Amygdala (tissue), 56 donors: ENCODE measurements at places on chromosomes 4 and X.

GRCh38 chr4:83022724-83023450 is 12.1 kb upstream of the COPS4 start:
- DNase-seq = no peak

GRCh38 chrX:120514236-120514635 is 45.1 kb upstream of the LAMP2 start:
- DNase-seq = no peak

- DNase-seq = no peak
Measured at GRCh38 chr4:54687887-54688841, 30.4 kb downstream of the KIT start.

- DNase-seq = no peak
Measured at GRCh38 chrX:81662381-81662780, 460.5 kb downstream of the SH3BGRL start.

DNA sequence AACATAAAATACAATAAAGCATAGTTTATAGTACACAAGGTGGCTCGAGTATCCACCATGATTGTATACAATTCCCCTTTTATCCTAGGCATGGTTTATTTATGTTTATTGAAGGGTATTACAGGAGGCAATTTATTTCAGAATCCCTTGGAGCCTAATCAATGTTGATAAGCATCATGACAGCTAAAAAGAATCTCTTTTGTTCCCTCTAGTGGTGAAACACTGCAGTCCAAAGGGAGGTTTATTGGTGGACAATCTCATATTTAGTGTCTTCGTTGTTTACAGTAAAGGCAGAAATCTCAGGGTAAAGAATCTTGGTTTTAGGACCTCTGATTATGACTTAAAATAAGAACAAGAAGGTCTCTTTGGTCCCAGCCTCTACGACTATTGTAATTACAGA is 1712.5 kb downstream of the C4orf33 start:
- no peak for DNase-seq

DNA sequence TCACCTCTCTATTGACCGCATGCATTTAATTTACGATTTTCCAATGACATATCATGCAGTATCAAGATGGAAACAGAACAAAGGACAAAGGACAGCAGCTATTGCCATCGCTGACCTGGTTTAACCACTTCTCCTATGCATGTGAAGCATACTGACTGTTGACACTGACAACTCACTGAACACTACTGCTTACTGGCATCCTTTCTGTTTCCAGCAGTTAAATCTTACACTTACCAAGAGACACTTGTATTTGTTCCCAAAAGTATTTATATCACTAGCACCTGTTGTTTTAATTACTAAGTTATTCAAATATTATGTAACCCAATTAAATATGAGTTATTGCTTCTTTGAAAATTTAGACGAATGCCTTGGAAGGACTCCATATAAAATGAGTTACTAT is 176.7 kb downstream of the PDGFC start:
- no peak for DNase-seq
